Hypothalamus (tissue), 51 donors: ENCODE measurements at places on chromosomes 3 and 15.

DNA sequence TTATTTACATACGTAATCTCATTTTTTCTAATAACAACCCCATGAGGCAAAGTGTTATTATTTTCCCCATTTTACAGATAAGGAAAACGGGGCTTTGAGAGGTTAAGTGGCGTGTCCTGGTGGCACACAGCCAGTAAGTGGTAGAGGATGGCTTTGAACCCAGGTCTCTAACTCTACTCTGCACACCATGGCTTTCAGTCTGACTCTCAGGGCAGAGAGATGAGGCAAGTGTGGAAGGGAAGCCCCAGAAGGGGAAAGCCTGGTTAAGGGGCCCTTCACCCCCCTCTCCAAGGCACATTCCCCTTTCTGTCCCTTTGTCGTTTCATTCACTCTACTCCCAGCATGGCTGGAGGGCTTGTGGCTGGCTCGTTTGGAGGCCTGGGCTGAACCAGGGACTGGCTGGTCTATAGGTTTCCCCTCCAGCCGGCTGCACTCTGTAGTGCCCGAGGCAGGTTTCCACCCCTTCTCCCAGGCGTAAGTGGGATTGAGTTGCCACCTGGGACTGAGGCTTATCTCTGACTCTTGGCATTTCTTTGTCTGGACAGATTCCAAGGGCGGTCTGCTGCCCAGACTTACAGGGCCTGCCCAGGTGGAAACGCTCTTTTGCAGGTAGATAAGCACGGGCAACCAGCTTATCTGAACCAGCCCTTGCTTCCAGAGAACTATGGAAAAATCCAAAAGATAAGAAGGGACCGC lies 12.1 kb downstream of the SEMA4B start:
- no peak for DNase-seq

DNA sequence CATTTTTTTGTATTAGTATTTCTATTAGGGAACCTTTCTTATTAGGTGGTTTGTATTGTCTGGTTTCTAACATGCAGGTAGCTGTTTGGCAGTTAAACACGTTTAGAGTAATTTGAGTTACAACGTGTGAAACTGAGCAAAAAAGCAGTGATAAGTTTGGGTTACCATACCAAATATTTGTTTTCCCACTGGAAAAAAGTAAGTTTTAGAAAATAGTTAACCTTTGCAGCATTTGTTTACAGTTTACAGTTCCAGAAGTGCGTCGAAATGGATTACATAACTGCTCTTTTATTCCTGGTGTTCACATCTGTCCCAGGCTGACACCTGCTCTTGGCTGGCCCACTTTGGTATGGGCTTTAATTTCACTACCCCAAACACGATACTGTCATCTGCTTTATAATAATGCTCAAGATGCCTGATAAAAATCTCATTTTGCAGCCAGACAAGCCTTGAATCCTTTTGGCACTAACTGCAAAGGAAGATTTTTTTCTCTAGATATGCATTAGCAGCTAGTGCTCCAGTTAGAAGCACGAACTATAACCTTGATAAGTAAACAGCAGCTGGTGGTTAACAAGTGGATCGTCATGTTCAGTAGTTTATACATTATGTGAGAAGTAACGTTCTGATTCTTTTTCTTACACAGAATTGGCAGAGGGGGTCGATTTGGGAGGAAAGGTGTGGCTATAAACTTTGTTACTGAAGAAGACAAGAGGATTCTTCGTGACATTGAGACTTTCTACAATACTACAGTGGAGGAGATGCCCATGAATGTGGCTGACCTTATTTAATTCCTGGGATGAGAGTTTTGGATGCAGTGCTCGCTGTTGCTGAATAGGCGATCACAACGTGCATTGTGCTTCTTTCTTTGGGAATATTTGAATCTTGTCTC lies 5.3 kb downstream of the EIF4A2 start:
- no peak for DNase-seq

DNA sequence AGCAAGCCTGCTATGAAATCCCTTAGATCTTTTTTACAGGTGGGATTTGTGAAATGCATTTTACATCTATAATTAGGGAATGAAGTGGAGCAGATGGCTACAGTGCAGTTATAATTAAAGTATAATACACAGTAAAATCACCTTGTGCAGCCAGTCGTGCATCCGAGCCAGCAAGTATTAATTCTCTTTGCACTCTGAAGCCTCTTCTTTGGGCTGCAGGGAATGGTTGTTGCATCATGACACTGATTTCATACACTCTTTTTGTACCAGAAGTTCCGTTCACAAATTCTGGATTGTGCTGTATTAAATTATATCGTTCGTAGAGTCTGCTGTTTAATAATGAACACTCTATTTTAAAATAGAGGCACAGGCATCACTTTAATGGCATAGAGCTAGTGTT lies 28.7 kb upstream of the TP63 start:
- no peak for DNase-seq

DNA sequence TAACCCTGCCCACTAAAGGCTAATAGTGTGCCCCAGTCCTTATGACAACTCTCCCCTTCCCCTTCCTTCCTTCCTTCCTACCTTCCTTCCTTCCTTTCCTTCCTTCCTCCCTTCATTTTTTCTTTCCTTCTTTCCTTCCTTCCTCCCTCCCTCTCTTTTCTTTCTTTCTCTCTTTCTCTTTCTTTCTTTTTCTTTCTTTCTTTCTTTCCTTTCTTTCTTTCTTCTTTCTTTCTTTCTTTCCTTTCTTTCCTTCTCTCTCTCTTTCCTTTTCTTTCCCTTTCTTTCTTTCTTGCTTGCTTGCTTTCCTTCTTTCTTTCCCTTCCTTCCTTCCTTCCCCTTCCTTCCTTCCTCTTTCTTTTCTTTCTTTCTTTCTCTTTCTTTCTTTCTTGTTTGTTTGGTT lies 28.2 kb upstream of the SUSD5 start:
- no peak for DNase-seq

DNA sequence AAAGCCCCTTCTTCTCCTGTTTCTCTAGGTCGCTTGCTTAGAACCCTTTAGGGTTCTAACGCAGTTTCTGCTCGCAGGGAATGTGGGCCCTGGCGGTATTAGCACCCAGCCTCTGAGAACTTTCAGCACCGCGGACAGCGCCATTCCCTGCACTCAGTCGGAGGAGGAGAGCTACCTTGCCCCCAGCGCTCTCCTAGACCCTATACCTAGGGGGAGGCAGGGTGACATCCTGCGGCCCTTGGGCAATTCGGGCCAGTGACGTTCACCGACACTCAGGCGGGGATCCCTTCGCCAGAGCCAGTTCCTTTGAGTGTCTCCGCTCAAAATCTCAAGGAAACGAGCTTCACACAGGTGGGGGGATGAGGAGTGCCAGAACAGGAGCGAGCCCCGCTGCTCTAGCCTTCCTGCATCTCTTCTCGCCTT lies 1.3 kb downstream of the SLC7A14 start:
- peak; percentile 13 for DNase-seq

DNA sequence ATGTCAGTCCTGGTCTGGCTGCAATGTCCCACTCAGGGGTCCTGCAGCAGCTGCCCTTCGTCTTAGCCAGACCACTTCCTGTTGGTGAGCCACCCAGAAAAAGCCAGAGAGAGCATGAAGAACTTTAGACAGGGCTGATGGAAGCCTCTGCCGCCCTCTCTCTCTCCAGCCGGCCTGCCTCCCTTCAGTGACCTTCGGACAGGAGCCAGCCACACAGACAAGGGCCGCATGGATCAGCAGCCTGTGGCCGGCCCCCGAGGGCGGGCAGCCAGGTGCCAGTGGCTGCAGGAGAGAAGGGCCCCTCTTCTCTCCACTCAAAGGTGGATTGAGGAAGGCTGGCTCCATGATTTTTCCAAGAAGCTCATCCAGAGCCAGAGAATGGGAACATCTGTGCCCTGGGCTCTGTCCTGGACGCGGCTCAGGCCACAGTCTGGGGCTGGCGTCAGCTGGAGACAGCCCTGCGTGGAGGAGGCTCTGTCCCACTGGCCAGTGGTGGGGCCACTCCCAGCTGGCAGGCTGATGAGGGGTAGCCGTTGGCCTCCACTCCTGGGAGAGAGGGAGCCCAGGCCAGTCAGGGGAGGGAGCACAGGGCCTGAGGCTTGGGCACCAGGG lies 42.9 kb downstream of the ISG20 start:
- DNase-seq, result peak; percentile 24

- no peak for DNase-seq
These were observed 3.4 kb upstream of the TLR9 start for GRCh38 chr3:52228751-52229291.

GRCh38 chr3:15330031-15330596 lies 2.3 kb downstream of the SH3BP5 start:
- DNase-seq, result no peak

- DNase-seq, result no peak
These were observed 170.8 kb downstream of the ALCAM start for GRCh38 chr3:105537371-105538080.

GRCh38 chr3:94402126-94402525 lies 339.3 kb downstream of the NSUN3 start:
- DNase-seq, result no peak

DNA sequence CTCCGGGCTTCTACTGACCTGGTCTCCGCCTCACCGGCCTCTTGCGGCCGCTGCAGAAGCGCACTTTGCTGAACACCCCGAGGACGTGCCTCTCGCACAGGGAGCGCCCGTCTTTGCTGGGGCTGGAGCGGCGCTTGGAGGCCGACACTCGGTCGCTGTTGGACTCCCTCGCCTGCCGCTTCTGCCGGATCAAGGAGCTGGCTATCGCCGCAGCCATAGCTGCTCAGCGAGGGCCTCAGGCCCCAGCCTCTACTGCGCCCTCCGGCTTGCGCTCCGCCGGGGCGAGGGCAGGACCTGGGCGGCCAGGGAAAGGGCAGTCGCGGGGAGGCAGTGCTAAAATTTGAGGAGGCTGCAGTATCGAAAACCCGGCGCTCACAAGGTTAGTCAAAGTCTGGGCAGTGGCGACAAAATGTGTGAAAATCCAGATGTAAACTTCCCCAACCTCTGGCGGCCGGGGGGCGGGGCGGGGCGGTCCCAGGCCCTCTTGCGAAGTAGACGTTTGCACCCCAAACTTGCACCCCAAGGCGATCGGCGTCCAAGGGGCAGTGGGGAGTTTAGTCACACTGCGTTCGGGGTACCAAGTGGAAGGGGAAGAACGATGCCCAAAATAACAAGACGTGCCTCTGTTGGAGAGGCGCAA lies 319.2 kb downstream of the FGF12 start:
- DNase-seq, result peak; percentile 17

DNA sequence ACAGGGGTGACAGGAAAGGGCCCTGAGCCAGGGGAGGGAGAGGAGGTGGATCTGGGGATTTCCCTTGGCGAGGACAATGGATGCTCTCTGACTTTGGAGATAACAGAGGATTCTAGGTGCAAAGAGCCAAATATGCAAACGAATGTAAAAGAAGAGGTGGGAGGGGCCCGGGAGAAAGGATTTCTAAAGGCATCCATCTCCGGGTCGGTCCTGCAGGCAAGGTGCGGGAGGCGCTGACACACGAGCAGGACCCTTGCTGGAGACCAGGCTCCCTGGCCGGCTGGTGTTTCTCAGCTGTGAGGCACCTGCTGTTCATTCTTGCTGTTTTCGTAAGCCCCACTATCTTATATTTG lies 115.2 kb upstream of the TLE3 start:
- DNase-seq, result no peak

GRCh38 chr3:189496375-189497138 lies 134.6 kb upstream of the TP63 start:
- DNase-seq, result no peak

- DNase-seq, result no peak
These were observed 76.0 kb upstream of the NECTIN3 start for GRCh38 chr3:110995461-110996231.

DNA sequence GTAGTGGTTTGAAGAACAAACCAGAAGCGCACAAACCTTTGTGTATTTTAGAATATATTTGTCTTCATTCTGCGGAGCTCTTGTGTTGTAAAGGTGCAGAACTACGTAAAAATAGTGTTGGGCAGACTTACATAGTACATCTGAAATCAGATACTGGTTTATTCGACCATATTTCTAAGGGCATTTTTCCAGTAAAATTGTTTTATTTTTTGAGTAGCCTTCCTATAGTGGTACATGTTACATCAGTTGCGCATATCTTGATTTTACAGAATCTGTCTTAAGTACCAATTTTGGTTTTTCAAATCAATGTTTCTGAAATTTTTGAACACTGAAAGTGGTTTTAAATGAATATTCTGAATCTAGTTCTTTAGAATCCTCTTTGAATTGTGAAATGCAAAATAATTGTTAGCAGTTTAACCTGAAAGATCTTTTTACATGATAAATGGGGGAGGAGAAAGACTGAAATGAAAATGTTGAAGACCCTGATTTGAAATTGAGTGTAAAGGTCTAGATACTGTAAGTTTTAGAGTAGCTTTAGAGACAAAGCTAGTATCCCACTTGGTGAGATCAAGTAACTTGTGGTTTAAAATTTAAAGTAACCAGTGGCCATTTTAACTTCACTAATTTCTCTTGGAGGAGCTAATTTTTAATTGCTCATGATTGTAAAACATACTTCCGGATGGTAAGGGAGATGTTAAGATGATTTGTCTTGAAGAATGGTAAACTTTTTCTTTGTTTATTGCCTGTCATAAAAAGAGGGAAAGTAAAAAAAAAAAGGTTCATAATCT lies 15.5 kb upstream of the CHD2 start:
- DNase-seq, result no peak

DNA sequence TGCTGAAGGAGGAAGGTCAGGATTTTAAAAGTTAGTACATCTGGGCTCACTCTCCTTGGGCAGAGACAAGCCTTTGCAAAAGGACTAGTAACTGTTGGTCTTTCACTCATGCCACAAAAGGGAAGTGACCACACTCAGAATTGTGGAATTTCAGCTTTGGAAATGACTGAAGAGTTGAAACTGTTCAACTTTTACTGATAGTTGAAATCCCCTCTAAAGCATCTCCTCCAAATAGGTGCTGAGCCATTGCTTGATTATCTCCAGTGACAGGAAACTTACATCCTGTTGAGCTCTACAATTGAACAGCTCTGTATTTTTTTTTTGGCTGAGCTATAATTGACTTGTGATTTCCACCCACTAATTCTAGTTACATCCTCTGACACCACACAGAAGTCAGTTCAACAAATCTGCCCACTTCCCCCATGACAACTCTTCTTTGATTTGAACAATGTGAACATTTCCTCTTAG lies 254.8 kb upstream of the TPRG1 start:
- DNase-seq, result no peak

GRCh38 chr3:40996827-40997710 lies 202.2 kb upstream of the CTNNB1 start:
- DNase-seq, result no peak

- no peak for DNase-seq
These were observed 91.5 kb downstream of the IL1RAP start for GRCh38 chr3:190605385-190605784.

DNA sequence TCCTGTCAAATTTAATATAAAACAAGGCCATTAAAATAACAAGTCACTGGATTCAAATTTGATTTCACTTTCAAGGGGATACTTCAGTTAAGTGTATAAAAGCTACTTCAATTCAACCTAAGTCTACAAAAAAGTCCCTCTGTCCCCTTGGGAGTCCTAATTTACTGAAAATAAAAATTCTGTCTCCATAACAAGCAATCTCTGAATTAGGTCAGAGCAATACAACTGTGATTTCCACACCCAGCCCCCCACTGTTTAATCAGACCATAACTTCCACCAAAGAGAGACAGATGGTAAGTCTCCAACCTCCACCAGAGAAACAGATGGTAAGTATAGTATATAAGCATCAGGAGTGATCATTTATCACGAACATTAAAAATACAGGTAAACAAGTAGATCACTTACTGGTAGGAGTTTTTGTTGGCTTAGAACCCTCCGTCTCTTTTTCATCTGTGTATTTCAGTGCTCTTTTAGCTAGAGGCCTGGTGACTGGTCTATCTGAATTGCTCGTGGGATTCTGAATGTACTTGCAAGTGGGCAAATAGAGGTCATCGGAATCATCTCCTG lies 12.1 kb downstream of the SGO1 start:
- no peak for DNase-seq
